Ovary (tissue), 10 donors: ENCODE measurements at places on chromosomes 2 and 18. TPM values are rescaled to one million over a fixed set of nuclear protein-coding genes. Genes with fewer than 3 reads are reported as not detected.

- no peak for DNase-seq
Measured at GRCh38 chr2:235968155-235968554, 200.0 kb downstream of the GBX2 start.

DNA sequence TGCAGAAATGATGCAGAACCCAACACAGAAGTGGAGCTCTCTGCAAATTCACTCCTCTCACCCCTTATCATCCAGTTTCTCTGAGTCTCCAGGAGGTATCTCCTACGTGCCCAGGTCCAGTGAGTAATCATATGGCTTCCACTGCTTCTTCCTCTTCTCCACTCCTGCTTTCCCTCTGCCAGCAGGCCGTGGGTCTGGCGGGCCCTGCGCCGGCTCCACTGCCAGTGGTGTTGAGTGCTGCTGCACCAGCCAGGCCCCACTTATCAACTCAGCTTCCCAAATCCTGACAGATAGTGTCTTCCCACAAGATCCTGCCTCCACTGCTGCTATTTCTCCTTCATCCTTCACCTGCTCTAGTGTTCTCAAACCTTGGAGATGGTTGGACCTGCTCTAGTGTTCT, 227.6 kb upstream of the PARD3B start:
- DNase-seq = no peak

The C2orf66 gene
- total RNA-seq = not detected

GRCh38 chr18:27966881-27967280, 210.0 kb downstream of the CDH2 start:
- DNase-seq = no peak

DNA sequence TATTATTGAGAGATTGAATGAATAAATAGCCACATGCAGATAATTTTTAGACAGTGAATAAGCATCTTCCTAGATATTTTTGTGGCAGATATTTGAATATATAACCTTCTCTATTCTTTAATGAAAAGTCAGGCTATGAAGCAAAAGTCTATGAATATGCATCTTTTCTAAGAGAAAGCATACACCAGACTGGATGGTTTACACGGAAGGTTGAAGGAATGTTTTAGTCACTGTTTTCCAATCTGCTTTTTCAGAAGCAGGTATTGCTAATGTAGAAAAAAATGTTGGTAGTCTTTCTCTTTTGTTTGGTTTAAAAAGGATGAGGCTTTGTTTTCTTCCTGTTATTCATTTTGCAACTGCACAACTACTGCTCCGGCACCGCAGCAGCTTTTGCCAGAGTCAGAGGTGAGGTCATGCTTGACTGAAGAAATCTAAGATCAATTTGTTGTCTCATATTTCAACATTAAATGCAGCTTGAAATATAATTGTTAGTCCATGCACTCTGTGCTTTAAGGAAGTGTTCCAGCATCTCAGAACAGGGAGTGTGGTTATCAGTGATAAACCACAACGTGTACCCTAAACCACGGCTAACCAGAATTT, 1540.8 kb upstream of the PIK3C3 start:
- no peak for DNase-seq

GRCh38 chr2:231167745-231168459, 30.5 kb upstream of the ARMC9 start:
- no peak for DNase-seq

- no peak for DNase-seq
Measured at GRCh38 chr2:235008584-235009044, 56.8 kb downstream of the SH3BP4 start.

GRCh38 chr18:78237864-78238263, 741.8 kb upstream of the SALL3 start:
- no peak for DNase-seq

- no peak for DNase-seq
Measured at GRCh38 chr2:233663911-233664310, 7.8 kb upstream of the UGT1A9 start.

The MSGN1 gene
- not detected for total RNA-seq

DNA sequence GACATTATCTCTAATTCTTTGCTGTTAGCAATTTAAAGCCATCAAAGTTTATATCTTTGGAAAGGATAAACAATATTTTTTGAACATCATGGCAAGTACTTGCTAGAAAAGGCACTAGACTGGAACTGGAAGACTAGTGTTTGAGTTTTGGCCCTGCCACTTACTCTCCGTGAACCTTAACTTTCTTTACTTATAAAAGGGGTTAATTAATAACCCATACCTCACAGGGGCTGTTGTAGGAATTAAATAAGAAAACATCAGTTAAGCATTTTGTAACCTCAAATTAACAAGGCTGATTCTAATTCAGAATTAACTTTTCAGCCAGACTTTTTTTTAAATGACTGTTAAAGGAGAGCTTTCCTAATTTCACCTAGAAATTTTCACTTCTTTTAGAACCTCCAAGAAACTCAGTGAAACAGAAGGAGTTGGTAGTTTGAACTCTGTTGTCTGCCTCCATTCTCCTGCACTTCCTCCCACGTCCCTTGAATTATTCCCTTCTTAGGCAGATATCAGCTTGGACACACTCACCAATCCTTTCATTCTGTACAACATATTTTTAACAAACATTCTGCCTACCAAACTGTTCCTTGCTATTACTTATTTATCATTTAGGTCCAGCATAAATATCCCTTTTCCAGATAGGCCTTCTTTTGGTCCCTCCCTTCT, 79.5 kb downstream of the COX7A2L start:
- no peak for DNase-seq

GRCh38 chr2:28624793-28625701, 126.6 kb upstream of the PPP1CB start:
- DNase-seq = peak; percentile 88

GRCh38 chr2:148303161-148303560, 282.3 kb downstream of the MBD5 start:
- no peak for DNase-seq

DNA sequence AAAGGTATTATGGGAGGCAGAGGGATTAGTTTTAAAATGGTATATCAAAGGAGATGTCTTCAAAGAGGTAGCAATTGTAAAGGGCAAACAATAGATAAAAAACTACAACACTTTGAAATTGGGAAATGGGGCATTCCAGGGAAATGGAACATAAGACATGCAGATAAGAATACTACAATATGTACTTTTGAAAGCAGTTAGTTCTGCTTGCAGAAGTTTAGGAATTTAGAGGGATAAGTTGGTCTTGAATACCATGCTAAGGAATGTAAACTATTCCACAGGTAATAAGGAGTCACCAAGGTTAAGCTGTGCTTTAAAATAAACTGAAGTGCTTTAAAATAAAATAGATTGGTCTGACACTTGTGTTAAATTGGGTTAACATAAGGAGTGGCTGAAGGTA, 571.7 kb upstream of the ACVR2A start:
- no peak for DNase-seq

The MBP gene
- total RNA-seq = 24.2 TPM

The RUFY4 gene
- total RNA-seq = not detected

DNA sequence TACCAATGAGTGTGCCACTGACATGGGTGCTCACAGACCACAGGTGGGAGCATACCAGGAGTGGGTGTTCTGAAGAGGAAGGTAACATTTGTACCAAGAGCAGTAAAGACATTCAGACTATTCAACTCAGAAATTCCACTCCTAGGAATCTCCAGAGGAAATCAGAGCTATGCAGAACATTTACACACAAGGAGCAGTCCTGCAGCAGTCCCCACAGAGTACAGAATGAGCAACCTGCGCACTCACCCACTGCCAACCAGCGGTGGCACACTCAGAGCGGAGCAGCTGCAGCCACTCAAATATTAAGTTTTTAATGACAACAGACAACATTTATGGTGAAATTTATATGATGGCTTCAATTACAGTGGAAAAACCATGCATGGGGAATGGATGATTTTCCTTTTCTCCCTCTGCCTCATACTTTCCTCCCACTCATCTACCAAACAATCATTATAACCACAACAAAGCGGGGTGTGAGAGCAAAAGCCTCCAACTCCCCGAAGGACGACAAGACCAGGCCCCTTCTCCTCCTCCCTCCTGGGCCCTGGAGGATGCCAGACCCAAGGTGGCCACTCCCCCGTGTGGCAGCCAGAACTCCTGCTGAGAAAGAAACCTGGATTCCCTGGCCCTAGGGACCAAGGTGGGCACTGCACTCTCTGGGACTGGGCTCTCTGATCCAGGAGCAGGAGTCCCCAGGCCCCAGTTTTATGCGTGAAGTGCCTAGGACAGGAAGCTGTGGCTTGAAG, 5.4 kb downstream of the HS6ST1 start:
- no peak for DNase-seq

The NCKAP5 gene
- total RNA-seq = 2.7 TPM

DNA sequence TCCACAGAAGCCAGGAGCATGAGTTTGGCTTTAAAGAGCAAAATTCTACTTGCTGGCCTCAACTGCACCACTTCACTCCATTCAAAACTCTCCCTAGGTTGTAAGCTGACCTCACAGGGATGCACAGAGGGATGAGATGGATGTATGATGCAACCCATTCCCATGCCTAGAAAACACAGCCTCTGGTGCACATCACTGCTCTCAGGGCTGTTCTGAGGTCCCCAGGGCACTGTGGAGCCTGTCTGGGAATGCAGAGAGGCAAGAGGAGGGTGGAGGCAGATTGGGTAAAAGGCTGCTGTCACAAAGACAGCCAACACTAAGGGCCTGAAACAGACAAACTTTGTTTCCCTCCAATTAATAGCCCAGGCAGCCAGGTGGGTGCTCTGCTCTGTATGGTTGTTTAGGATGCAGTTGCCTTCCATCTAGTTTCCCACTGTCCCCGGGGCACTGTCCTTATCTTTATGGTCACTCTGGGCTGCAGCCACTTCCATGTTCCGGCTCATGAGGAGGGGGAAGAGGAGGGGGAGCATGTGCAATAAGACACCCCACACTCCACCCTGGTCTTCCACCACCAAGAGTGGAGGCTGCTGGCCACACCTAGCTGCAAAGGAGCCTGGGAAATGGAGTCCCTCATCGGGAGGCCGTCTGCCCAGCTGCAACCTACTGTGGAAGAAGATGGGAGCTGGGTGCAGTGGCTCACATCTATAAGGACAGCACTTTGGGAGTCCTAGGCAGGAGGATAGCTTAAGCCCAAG, 7.0 kb downstream of the GPR45 start:
- no peak for DNase-seq

DNA sequence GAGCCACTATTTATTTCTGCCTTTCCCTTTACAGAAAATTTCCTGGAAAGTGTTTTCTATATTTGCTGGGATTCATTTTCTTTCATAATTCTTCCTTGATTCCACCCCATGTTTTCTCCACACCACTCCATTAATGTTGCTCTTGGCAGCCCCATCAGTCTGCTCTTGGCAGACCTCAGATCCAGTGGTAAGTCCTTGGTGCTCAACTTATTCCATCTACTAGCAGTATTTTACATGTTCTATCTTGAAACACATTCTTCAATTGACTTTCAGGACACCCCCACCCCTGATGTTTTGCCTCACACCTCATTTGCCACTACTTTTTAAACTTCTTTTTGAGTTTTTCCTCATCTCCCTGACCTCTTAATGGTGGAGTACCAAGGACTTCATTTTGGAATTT, 65.0 kb downstream of the HNMT start:
- no peak for DNase-seq

GRCh38 chr2:217121565-217121964, 261.7 kb upstream of the TNP1 start:
- DNase-seq = no peak

GRCh38 chr2:12858786-12859185, 142.1 kb downstream of the TRIB2 start:
- no peak for DNase-seq

- DNase-seq = no peak
Measured at GRCh38 chr2:198004173-198004572, 199.8 kb downstream of the PLCL1 start.

- no peak for DNase-seq
Measured at GRCh38 chr2:7812231-7812995, 869.4 kb upstream of the ID2 start.

DNA sequence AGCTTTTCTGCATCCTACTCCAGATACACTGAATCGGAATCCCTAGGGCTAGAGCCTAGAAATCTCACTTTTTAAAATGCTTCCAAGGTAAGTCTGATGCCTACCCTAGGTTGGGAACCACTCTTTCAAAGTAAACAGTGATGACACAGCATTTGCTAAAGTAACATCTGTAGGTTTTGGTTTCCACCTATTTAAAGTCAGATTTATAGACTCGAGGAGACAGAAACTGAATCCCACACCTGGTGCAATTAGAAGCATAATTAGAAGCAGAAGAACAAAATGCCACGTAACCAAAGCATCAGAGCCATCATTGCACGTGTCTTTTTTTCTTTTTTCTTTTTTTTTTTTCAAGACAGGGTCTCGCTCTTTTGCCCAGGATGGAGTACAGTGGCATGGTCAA, 40.9 kb downstream of the PDK1 start:
- DNase-seq = no peak

DNA sequence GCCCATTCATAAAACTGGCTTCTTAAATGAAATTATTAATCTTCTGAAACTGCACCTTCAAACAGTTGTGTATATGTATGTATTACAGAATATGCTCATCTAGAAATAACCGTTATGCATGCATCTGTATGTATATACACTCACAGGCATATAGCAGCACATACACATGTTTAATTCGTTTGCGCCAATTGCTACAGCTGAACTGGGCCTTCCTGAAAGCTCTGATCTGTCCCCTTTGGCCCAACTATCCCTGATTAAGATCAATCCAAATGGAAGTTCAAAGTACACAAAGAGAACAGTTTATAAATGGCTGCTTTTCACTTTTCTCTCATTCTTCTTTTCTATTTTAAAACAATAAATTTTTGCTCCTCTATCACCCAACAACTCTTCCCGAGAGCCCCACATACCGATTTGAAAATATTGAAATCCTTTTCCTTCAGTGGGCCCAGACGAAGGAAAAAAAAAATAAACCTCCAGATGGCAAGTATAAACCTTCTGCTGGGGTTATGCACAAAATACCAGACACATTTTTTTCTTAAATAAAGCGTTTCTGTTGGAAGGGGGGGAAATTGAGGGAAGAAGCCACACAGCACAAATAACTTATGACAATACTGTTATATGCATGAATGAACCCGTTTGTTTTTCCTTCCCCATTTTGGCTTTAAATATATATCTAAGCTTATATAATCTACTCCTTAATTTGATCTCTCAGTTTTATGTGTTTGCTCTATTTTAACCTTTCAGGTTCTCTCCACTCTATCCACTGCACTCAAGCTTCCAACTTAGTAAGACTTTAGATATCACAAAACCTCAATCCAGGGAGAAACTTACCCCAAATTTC, 267.3 kb downstream of the TCF4 start:
- no peak for DNase-seq

DNA sequence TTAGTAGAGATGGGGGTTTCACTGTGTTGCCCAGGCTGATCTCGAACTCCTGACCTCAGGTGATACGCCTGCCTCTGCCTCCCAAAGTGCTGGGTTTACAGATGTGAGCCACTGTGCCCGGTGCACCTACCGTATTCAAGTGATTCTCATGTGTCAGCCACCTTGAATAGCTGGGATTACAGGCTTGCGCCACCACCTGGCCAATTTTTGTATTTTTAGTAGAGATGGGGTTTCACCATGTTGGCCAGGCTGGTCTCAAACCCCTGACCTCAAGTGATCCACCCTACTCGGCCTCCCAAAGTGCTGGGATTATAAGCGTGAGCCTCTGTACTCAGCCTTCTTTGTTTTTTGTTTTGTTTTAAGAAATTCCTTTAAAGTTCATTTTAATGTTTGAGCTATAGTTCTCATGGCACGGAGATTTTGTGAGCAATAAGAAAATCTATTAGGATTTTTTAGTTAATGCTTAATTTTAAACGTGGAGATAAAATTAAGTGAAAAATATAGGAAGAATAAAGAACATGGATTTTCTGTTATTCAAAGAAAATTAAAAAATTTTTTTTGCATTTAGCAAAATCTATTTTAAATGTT, 242.6 kb downstream of the PHLPP1 start:
- DNase-seq = no peak
